ENCODE measurements at places on chromosomes 3 and 15. TPM values are rescaled to one million over a fixed set of nuclear protein-coding genes. Genes with fewer than 3 reads are reported as not detected.

The MTHFS gene
- total RNA-seq = 78.0 TPM

The CERS3 gene
- total RNA-seq = not detected

The FBN1 gene
- total RNA-seq = 5.5 TPM

The CCDC9B gene
- 19.9 TPM for total RNA-seq

Measured in A549 treated with AZD2906 at 1 μM for 4 hours (cell line).